NCI-H1092 treated with DMSO at 0.1 percent for 48 hours (cell line): ENCODE measurements at places on chromosomes 4 and X.

DNA sequence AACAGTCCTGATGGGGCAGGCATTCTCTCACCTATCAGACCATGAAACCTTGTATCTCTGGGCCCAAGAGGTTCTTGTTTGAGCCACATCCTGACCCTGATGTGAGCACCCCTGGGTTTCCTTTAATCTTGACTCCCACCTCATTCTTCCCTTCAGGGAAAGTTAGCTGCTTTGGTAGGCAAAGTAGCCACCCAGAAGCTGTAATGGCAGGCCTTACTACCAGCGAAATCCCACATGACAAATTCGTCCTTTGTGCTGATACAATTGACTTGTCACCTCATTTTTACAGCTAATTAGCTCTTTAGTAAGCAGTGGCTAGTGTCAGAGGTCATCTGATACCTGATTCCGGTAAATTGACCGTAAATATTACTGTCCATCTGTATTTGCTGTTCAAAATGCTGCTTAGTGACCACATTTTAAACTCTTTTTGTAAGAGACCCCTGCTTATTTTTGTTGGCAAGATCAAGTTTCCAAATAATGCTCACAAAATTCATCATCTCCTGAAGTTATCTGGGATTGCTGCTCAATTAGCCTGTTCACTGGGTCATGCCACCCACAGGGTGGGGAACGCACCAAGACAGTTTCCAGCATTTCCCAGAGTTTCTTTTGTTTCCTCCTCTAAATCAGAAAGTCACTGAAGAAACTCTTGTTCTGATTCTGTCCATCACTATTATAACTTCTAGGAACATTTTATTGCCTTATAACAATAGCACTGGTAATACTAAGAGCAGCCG lies 329.7 kb downstream of the GPAT3 start:
- DNase-seq = no peak

DNA sequence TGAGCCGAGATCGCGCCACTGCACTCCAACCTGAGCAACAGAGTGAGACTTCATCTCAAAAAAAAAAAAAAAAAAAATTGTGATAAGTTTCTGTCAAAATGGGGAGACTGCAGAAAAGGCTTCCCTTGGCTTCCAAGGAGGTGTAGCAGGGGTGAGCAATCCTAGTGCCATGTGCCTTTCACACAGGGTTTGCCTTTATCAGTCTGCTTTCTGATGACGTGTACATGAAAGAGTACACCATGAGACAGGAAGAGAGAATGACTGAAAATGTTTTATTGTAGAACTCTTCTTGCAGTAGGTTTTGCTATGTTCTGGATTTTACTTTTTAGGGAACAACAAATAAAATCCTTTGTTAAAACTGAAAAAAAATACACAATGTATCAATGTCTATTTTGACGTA lies 23.4 kb upstream of the ZFP42 start:
- no peak for DNase-seq

DNA sequence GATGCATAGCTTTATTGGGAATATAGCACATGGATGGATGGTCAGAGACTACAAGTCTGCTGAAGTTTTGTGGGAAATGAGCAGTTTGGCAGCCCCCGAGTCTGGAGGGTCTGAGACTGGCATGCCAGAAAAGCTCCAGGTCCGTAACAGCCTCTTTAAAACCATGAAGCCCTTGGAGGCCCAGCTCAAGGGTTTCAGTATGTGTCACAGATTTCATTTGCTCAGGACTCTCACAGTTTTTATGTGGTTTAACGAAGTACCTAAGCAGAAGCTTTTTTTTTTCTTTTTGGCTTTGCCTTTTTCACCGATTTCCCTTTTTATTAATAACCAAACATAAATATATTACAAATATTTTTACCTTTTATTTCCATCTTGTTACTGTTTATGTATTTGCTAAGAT lies 30.6 kb upstream of the TMEM184C start:
- DNase-seq = no peak

- no peak for DNase-seq
These were observed 674 bp downstream of the SH3D19 start for GRCh38 chr4:151324752-151325110.

DNA sequence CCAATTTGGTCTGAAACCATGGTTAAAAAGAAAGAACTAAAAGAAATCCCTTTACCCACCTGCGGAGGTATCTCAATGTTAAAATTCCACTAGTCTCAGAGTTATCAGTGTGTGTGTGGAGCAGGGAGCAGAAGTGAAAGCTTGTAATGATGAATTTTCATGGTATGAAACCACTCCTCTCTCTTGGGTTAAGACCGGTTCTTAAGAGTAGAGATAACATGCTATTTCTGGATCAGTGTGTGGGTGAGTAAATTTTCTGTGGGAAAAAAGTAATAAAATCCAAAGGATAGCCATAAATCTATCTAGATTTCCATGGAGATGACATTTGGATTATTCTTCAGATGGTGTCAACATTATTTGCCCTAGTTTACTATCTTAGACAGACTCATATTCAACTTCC lies 3.2 kb downstream of the FGF13 start:
- DNase-seq = no peak

DNA sequence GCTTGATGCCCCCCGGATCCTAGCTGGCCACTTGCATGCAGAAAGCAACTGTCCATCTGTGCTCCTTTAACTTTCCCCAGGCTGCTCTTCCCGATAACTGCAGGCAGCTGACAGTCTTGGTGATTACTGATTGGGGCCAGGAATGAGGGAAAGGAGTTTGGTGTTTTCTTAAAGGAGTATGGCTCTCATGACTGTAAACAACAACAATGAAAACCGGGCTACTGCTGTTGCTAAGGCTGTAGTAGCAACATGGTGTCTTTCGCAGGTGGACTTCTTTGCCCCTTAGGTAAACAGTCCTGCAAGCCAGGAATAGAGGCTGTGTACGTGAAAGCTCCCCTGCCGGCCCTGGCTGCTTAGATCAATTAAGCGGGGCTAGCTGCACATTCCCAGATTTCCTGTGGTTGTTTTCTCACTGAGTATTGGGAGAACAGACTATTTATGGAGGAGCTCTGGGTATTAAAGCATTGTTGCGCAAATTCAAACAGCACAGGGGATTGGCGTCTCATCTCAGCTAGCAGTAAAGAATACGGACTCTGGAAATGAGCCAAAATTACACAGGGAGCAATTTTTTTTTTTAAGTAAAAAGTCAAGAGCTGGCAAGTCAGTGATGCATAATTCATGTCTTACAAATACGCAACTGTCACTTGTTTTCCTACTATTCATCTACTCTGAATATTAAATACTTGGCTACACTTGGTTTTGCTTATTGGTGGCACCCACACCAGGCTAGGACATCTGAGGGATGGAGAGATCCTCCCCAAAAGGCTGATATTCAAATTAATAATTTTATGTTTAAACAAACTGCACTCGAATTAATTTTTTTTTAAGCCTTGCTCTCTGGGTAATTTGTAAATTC lies 61.6 kb upstream of the NAP1L5 start:
- DNase-seq = peak; percentile 59

DNA sequence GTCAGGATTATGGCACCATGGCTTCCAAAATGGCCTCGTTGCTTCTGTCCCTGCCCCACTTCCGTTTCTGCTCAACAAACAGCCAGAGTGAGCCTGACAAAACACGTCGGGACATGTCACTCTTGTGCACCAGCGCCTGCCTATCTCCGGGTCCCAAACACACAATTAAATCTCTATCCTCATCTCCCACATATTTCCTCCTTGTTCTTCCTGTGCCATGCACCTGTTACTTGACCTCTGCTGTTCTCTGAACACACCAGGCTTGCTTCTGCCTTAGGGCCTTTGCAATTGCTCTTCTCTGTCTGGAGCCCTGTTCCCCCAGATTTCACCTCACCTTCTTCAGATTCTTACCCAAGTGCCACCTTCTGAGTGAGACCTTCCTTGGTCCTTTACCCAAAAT lies 12.7 kb upstream of the CD38 start:
- DNase-seq = no peak

GRCh38 chr4:36921476-36922216 lies 322.9 kb upstream of the NWD2 start:
- no peak for DNase-seq

DNA sequence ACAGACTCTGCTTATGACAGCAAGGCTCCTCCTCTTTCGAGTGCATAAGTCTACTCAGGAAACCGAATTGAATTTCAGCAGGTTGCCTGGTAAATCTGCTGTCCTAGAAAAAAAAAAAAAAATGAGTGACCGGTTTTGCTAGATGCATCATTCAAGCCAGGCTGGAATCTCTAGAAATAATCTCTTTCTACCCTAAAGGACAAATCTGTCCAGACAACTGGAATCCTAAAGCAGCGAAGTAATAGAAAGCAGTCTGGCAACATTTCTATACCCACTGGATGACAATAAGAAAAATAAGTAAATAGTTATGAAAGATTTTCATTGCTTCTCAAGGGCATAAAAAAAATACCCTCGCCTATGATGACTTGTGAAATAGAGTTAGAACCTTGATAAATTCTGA lies 703.5 kb downstream of the RPA4 start:
- no peak for DNase-seq

DNA sequence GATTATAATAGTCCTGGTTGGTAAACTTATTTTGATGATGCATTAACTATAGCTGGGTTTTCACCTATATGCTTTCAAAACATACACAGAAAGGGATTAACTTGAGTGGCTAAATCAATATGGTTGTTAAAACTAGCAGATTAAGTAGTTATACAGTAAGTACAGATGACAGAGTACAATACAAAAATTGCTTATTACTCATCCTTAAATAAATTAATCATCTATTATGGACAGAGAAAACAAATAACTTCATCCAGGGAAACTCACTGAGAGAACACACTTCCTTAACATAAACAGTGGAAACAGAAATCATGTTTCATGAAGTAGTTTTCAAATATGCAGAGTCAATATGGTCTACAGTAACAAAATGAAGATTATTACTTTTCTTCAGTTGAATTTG lies 133.4 kb downstream of the AREG start:
- no peak for DNase-seq

- DNase-seq = no peak
These were observed 1.0 kb downstream of the NHSL2 start for GRCh38 chrX:71911731-71912050.

DNA sequence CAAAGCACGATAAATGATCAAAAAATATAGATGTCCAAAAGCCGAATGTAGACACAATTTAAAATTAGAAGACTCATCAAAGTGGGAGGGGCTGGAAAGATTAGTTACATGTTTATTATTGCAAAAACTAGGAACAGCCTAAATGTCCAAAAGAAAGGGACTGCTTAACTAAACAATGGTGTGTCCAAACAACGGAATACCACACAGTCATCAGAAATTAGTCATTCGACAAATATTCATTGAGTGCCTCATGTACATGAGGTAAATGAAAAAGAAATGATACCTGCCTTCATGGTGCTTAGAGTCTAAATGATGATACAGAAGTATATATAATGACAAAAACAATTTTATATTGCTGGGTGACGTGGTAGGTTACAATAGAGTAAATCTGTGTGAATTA lies 139.7 kb downstream of the MAML3 start:
- no peak for DNase-seq

DNA sequence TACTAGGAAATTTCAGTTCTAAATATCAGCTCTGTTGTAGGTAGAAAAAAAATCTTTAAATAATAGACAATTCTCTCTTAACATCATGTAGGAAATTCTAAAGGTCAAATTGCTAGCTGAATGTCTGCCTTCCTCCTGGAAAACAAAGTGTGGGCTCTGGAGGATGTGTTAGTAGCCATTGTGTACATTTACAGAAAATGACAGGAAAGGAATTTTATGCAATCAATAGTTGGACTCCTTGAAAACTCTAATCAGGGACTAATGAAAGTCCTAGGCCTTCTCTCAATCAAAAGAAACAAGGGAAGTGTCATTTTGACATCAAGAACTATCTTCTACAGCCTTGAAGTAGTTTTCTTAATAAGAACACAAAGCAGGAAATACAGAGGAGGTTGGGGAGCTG lies 174.6 kb downstream of the ANKRD50 start:
- no peak for DNase-seq

DNA sequence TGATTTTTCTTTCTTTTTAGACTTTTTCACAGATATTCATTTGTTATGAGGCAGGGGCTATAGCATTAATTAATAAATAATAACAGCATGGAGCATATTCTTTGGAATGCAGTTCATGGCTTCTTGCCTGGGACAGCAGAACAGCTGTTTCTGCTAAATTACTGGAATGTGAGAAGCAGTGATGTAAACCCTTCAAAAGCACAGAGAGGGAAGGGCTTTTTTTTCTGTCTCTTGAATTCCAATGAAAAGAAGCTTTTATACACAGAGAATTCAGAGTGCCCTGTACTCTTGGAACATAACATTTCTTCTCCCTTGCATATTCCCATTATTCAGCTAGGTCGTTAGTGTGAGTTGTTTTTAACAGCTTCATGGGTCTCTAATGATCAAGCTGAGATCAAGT lies 28.5 kb upstream of the ANK2 start:
- no peak for DNase-seq

DNA sequence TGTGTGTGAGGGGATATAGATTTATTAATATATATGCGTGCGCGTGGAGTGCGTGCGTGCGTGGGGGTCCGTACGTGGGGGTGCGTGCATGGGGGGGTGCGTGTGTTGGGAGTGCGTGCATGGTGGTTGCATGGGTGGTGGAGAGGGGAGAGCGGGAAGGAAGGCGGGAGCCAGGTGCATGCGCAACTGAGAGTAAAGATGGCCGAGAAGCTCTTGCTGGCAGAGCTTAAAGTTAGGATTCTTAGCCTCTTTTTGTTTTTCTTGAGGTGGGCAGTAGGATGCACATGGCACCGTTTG lies 45.8 kb downstream of the TEX13B start:
- no peak for DNase-seq

DNA sequence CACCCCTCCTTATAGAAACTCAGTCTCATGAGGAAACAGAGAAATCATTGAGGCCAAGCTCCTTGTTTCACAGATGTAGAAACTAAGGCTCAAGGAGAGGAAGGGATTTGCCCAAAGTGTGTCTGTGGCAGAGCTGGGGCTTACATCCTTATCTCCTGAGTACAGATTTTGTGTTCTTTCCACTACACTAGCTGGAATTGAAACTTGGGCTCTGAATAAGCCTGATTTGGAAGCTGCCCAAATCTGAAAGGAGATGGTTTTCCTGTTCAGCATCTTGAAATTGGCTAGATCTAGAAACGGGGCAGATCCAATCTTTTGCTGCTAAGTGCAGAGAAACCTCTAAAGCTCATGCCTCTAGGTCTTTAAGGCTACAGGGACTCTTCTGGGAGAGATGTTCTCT lies 24.3 kb downstream of the AWAT2 start:
- DNase-seq = no peak

GRCh38 chr4:86878640-86879039 lies 13.6 kb downstream of the C4orf36 start:
- no peak for DNase-seq

- DNase-seq = no peak
These were observed 36.1 kb downstream of the PHOX2B start for GRCh38 chr4:41712425-41712824.

- peak; percentile 67 for DNase-seq
These were observed 315.8 kb downstream of the STIM2 start for GRCh38 chr4:27176400-27176799.

- no peak for DNase-seq
These were observed 1026.7 kb upstream of the TENM3 start for GRCh38 chr4:181216501-181216900.

DNA sequence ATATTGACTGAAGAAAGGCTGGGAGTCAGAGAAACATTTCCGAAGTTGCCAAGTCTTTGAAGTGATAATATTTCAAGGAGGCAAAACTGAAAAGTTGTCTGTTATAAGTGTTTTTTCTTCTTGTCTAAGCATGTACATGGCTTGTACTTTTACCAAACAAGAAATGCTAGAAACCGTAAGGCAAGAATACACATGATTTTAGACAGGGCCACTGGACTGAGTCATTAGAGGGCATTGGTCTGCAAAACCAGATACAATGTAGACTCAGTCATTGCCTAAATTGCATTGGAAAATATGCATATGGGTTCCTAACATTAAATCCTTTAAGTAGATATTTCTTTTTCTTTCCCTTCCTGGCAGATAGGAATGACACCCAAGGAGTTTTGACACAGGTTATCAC lies 284.9 kb upstream of the PUDP start:
- DNase-seq = no peak
